Fibroblast of mammary gland (primary cell): ENCODE measurements at places on chromosomes 11 and 22.

DNA sequence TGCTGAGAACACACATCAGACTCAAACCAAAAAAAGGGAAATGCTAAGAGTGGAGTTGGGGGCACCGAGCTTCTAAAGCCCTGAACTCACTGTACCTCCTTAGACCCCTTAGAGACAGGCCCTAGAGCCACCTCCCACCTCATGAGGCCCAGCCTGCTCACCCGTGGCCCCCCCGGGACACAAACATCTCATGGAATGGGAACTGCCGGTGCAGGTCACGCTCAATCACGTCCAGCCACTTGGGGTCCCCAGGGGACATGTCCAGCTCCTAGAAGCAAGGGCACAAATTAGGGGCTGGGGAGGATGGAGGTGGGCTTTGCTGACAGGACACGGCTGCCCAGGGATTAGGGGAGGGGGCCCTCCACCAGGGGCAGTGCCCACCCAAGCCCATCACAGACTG, 6.3 kb upstream of the CASTOR1 start:
- no peak for DNase-seq

DNA sequence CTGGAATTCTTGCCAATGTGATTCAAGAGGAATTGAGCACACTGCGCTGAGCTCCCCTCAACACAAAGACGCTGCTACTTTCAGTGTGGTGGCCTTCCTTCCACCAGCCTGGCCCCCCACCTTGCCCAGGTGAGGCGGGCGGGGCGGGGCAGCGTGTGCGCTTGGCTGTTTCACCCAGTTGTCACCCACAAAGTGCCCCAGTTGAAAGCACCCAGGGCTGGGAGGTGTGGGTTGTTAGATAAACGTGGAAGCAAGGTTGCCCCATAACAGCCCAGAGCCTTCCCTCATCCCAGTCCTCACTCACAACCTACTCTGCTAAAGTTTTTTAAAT, 43.1 kb downstream of the CACNG2 start:
- DNase-seq, result no peak

DNA sequence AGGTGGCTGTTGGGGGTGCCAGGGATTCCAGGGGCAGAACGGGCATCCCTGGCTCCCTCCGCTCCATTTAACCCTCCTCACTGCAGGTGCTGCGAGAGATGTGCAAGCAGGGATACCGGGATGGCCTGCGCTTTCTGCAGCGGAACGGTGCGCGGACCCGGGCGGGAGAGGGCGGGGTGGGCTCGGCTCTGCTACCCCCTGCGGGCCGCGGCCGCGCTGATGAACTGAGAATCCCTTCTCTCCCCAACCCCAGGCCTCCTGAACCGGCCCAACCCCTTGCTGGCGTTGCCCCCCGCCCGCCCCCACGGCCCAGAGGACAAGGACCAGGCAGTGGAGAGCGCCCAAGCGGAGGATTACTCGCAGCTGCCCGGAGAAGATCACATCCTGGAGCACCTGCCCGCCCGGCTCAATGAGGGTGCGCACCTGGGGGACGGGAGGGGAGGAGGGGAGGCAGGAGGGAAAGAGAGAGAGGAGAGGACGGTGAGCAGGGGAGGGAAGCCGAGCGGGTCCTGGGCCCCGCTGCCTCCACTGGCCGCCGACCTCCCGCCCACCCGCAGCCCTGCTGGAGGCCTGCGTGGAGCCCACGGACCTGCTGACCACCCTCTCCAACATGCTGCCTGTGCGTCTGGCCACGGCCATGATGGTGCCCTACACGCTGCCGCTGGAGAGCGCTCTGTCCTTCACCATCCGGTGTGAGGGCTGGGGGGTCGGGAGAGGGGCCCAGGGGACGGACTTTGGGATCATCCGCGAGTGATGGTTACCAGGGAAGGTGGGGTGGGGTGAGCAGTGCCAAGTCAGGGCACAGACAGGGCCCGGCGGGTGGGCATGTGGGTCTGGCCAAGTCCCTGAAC, 4.1 kb upstream of the CRACR2B start:
- no peak for DNase-seq

GRCh38 chr11:117094776-117095175, 3.5 kb downstream of the SIK3 start:
- peak; percentile 44 for DNase-seq

- DNase-seq, result peak; percentile 14
Measured at GRCh38 chr11:13051257-13051656, 42.1 kb downstream of the RASSF10 start.
